Keratinocyte (primary cell): ENCODE measurements at places on chromosomes 5 and 9.

DNA sequence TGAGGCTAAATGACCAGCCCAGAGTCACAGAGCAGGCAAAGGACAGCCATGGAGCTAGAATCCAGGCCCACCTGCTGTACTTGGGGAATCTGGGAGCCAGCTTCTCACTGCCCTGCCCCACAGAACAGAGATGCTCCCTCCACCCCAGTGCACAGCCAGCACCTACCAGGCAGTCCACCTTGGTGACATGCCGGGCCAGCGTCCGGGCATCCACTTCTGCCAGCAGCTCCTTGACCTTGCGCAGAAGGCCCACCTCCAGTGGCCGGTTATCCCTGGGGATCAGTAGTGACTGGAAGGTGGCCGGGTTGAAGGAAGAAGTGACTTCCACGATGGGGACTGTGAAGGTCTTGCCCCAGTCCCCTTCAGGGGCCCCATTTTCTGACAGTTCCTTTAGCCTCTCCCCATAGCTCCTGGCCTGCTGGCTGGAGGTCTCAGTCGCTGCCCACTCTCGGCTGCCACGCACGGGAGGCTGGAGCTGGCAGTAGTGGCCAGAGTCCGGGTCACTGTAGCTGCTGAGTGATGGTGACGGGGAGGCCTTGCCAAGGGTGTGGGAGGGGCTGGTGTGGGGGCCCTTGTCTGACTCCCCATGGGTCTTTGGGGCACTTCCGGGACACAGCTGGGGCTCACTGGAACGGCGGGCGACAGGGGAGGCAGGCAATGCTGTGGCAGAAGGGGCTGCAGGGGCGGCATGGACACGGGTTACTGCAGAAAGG, 9.5 kb upstream of the TOR2A start:
- H3K4me1 ChIP-seq: peaks cover 13% of the 10 kb centered on the region
- no peak overlapping the region for H3K4me3 ChIP-seq
- no peak for DNase-seq
- no peaks in the 10 kb centered on the region for H3K27me3 ChIP-seq
- H3K36me3 ChIP-seq: no peaks in the 10 kb centered on the region

DNA sequence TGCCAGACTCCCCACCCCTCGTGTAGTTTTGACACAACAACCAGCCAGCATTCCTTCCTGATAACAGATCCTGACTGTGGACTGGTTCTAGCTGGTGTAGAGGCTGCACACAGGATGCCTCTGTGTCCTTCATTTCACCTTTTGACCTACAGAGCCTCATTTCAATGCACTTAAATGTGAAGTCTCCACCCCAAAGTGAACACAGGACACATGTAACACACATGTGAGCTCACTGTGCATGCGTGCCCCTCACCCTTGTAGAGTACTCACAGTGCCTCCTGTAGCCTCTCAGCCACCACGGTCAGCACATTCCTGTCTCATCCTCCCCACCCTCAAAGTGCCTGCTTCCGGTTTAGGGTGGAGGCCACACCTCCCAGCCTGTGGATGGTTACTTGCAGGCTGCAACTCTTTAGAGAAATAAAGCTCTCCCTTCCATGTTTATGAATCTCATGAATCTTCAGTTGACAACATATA, 11.6 kb upstream of the NKD2 start:
- no peaks in the 10 kb centered on the region for H3K36me3 ChIP-seq
- H3K4me3 ChIP-seq: no peak overlapping the region
- DNase-seq: no peak
- H3K4me1 ChIP-seq: no peaks in the 10 kb centered on the region
- peaks cover 49% of the 10 kb centered on the region for H3K27me3 ChIP-seq
- H3K27ac ChIP-seq: no peak overlapping the region

DNA sequence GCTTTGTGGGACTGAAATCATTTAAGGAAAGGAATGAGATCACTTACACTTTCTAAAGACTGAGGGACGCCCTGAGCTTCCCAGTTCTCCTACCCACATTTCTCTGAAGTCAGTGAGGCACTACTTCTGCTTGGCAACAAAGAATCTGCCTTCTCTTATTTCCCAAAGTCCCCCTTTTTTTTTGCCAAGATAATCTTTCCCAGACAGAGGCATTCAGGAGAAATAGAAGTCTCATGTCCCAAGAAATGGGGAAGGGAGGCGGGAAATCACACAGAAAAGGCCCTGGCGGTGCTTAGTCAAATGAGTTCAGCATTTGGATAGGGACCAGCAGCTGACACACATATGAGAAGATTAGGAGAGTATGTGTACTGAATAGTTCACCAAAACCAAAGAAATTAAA, 159.7 kb downstream of the MUSK start:
- H3K4me3 ChIP-seq: no peak overlapping the region
- no peaks in the 10 kb centered on the region for H3K36me3 ChIP-seq
- H3K27me3 ChIP-seq: no peaks in the 10 kb centered on the region
- H3K4me1 ChIP-seq: no peaks in the 10 kb centered on the region
- H3K27ac ChIP-seq: no peak overlapping the region
- DNase-seq: no peak

DNA sequence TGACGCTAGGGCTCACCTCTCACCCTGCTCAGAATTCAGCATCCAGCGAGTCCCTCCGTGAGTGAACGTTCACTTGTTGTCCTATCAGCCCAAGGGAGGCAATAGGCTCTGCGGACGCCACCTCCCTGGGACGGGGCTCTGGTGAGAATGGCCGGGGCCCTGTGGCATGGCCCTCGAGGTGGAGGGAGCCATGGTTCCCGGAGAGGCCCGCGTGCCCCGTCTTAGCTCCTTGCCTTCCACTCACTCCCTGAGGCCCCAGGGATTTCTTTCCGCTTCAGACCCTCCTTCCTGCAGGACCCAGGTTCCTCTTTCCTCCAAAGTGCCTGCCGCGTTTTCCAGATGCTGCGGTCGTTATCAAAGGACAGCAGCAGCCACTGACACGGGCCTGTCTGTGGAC, 21.5 kb downstream of the EXOC3 start:
- H3K4me1 ChIP-seq: peaks cover 11% of the 10 kb centered on the region
- DNase-seq: no peak
- H3K27me3 ChIP-seq: no peaks in the 10 kb centered on the region
- no peak overlapping the region for H3K27ac ChIP-seq
- H3K4me3 ChIP-seq: no peak overlapping the region
- peaks cover 12% of the 10 kb centered on the region for H3K36me3 ChIP-seq

DNA sequence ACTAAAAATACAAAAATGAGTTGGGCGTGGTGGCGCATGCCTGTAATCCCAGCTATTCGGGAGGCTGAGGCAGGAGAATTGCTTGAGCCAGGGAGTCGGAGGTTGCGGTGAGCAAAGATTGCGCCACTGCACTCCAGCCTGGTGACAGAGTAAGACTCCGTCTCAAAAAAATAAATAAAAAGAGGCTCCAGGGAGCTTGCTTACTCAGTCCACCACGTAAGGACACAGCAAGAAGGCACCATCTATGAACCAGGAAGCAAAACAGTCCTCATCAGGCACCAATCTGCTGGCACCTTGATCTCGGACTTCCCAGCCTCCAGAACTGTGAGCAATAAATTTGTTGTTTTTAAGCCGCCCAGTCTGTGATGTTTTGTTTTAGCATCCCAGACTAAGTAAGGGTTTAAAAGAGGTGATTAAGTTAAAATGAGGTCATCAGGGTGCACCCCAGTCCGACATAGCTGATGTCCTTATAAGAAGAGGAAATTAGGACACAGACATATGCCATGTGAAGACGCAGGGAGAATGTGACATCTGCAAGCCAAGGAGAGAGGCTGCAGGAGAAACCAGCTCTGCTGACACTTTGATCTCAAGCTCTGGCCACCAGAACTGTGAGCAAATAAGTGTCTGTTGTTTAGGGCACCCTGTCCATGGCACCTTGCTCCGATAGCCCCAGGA, 45.9 kb downstream of the C9orf50 start:
- H3K27me3 ChIP-seq: no peaks in the 10 kb centered on the region
- H3K27ac ChIP-seq: no peak overlapping the region
- no peak for DNase-seq
- no peaks in the 10 kb centered on the region for H3K36me3 ChIP-seq
- peaks cover 13% of the 10 kb centered on the region for H3K4me1 ChIP-seq
- H3K4me3 ChIP-seq: no peak overlapping the region

GRCh38 chr5:37375091-37375490, 4.0 kb upstream of the WDR70 start:
- H3K27ac ChIP-seq: no peak overlapping the region
- peaks cover 8% of the 10 kb centered on the region for H3K4me1 ChIP-seq
- no peak overlapping the region for H3K4me3 ChIP-seq
- no peaks in the 10 kb centered on the region for H3K27me3 ChIP-seq

GRCh38 chr9:135961811-135962695, 880 bp upstream of the UBAC1 start:
- H3K4me1 ChIP-seq: peaks cover 15% of the 10 kb centered on the region
- H3K36me3 ChIP-seq: no peaks in the 10 kb centered on the region
- peak overlapping the region; percentile 14 for H3K4me3 ChIP-seq
- peaks cover 3% of the 10 kb centered on the region for H3K27me3 ChIP-seq
- H3K27ac ChIP-seq: no peak overlapping the region

DNA sequence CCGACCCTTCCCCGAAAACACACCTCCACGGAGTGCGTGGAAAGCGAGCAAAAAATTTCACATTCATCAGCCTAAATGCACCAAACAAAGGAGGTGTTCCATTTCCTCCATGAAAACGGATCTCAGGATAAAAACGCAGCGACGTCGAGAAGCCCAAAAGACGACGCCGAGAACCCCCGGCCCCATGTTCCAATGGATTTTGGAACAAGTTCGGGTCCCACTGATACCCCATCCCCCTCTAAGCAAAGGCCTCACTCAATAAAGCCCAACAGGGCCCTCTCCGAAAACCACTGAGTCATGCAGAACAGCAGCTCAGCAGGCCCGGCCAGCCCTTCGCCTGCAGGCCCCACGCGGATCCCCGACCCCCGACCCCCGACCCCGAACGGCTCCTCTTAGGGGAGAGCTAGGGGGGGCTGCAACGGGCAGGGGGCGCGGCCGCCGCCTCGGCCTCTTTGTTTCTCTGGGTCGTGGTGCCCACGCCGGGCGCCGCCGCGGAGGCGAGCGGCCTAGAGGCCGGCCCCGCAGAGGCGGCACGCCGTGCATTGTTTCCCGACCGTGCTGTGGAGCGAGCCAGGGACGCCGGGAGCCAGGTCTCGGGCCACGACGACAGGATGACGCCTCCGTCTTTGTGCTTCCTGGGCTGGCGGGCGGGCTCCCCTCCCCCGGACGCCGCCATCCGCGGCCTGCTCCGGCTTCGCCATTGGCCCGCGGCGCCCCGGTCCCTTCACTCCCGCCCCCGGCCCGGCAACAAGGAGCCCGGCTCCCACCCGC, 915 bp downstream of the ZFAND5 start:
- DNase-seq: no peak
- H3K4me3 ChIP-seq: peak overlapping the region; percentile 91
- peaks cover 12% of the 10 kb centered on the region for H3K36me3 ChIP-seq
- no peaks in the 10 kb centered on the region for H3K27me3 ChIP-seq

- H3K4me1 ChIP-seq: no peaks in the 10 kb centered on the region
- DNase-seq: no peak
- peaks cover 29% of the 10 kb centered on the region for H3K27me3 ChIP-seq
- no peak overlapping the region for H3K4me3 ChIP-seq
- H3K36me3 ChIP-seq: no peaks in the 10 kb centered on the region
Observed at GRCh38 chr9:132175431-132175830, 13.6 kb downstream of the NTNG2 start.

- H3K27ac ChIP-seq: no peak overlapping the region
- H3K36me3 ChIP-seq: no peaks in the 10 kb centered on the region
- H3K27me3 ChIP-seq: no peaks in the 10 kb centered on the region
- no peaks in the 10 kb centered on the region for H3K4me1 ChIP-seq
Observed at GRCh38 chr9:19939734-19940278, 151.0 kb upstream of the SLC24A2 start.

DNA sequence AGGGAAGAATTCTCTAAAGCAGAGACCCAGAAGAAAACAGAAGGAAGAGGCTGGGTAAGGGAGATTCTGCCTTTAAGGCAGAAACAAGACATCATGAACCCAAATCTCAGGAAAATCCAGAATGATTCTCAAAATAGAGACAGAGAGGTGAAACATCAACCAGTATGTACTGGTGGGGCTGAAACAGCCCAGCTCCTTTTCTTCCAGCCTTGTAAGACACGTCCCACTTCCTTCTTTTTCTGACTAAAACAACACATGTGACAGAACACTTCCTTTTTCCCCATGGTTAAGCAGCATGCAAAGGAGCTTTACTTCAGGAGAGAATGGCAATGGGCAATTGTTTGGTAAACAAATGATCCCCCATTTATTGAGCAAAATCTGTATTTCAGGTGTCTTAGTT, 230.8 kb upstream of the NR4A3 start:
- H3K36me3 ChIP-seq: no peaks in the 10 kb centered on the region
- no peaks in the 10 kb centered on the region for H3K4me1 ChIP-seq
- no peak overlapping the region for H3K27ac ChIP-seq
- no peaks in the 10 kb centered on the region for H3K27me3 ChIP-seq
- no peak for DNase-seq
- H3K4me3 ChIP-seq: no peak overlapping the region

- no peak overlapping the region for H3K4me3 ChIP-seq
- H3K4me1 ChIP-seq: peaks cover 6% of the 10 kb centered on the region
- H3K27me3 ChIP-seq: peaks cover 41% of the 10 kb centered on the region
- DNase-seq: no peak
- H3K27ac ChIP-seq: no peak overlapping the region
Observed at GRCh38 chr9:121445986-121446385, 53.7 kb downstream of the GGTA1 start.
